ENCODE measurements at places on chromosomes 5 and 9.

- no peak for DNase-seq
Measured at GRCh38 chr9:113707953-113708695, 168.0 kb upstream of the ZNF618 start.

DNA sequence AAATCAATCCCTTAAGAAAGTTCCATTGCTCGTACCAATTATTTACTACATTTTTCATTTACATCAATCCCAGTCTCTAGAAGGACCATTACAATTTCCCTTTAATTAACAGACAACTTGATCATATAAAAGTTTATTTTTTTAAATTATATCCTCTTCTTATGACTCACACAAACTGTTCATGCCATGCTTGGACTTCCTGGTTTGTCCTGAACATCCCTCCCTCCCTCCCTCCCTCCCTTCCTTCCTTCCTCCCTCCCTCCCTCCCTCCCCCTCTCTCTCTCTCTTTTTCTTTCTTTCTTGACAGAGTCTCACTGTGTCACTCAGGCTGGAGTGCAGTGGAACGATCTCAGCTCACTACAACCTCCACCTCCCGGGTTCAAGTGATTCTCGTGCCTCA, 11.6 kb upstream of the CLTB start:
- DNase-seq = no peak

- DNase-seq = no peak
Measured at GRCh38 chr5:152136321-152136720, 211.7 kb upstream of the GLRA1 start.

- DNase-seq = no peak
Measured at GRCh38 chr5:90093751-90094485, 315.6 kb downstream of the CETN3 start.

GRCh38 chr5:15620501-15620900, 120.5 kb downstream of the FBXL7 start:
- DNase-seq = no peak

GRCh38 chr9:130138171-130138653, 34.0 kb upstream of the NCS1 start:
- DNase-seq = no peak

DNA sequence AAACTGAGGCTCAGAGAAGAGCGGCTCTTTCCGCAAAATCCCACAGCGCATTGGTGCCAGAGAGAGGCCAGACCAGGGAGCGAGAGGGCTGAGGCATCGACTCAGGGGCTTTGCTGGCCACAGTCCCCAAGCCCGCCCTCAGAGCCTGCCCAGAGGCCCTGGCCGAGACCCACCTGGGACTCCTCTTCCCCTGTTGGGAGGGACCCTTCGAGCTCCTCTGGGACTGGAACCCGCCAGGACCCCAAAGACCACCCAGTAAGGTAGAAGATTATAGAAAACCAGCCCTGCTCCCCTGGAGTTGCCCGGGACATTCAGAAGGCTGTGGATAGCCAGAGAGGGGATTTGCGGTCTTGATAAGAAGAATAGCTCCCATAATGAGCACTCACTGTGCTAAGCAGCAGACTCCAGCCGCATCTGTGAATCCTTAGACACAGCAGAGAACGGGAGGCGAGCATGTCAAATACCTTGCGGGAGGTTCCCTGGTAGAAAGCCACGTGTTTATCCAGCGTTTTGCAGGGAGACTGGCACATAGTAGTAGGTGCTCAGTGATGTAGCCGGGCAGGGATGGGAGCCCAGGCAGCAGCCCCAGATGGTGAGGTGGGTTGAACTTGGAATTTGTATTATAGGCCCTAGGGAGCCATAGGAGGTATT, 651 bp upstream of the AK1 start:
- no peak for DNase-seq

DNA sequence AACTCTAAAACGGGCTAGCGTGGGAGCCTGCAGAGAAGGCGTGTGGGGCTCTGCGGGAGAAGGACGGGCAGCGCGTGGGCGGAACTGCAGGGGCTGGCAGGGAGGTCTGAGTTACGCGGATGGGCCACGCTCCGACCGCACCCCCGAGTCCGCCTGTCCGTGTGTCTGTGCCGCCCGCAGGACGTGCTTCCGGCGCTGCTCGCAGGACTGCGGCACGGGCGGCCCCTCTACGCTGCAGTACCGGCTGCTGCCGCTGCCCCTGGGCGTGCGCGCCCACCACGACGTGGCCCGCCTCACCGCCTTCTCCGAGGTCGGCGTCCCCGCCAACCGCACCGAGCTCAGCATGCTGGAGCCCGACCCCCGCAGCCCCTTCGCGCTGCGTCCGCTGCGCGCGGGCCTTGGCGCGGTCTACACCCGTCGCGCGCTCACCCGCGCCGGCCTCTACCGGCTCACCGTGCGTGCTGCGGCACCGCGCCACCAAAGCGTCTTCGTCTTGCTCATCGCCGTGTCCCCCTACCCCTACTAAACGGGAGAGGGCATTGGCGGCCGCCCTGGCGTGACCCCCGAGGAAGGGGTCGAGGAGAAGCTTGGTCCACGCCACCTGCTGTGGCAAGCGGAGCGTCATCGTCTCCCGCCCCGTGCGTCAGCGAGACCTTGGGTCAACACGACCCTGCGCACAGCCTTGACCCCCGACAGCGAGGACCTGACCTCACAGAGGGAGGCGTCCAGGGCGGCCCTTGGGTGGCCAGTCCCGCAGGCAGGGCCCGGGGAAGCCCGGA, 11.4 kb upstream of the ASS1 start:
- no peak for DNase-seq

DNA sequence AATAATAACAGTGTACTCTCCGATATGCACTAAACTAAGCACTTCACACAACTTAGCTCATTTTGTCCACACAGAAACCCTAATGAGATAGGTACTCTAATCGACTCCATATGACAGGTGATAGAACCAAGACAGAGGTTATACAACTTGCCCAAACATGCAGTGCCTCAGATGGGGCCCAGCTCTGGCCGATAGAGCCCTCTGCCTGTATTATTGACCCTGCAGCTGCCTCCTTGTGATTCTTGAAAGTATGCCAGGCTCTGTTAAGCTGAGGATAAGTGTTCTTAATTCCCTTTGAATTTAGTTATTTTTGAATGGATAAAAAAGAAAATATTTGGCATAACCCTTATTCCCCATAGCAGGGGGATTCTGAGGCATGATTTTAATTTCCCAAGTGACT, 78.5 kb downstream of the HMHB1 start:
- DNase-seq = peak; percentile 73

DNA sequence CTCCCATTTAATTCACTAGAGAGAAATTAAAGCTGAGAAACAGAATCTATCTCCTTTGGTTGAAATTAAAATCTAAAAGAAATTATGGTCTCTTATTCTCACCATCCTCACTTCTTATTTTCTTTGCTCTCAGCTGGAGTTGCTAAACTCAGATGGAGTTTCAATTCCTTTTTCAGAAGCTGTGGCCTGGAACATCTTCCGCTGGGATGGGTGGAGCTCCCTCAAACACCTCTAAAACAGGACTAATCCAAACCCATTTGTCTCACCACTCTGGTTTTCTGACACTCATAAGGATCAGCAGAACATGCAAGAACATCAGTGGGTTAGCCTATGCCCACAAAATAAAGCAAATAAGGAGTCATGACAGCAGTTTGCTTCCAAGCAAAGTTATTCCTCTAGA, 39.6 kb upstream of the CEP78 start:
- DNase-seq = no peak

GRCh38 chr5:32044939-32045338, 129.2 kb downstream of the GOLPH3 start:
- DNase-seq = no peak

DNA sequence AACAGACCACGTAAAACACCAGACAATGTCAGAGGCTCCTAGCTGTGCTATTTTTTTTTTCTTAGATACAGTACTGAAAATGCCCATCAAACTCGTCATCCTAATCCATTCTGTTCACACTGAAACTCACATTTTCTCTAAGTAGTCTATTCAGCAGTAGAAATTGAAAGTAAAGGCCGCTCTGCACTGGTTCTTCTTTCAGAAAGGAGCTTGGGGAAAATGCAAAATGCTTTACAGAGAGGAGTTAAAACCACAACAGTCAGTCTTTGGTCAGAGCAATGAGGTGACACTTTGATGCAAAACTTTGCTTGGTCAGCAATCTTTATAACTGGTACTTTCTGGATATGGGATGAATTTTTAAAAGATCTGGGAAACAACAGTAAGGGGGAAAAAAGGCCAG, 43.8 kb upstream of the SUSD1 start:
- DNase-seq = no peak

GRCh38 chr5:55908804-55909203, 57.6 kb downstream of the IL31RA start:
- DNase-seq = no peak

DNA sequence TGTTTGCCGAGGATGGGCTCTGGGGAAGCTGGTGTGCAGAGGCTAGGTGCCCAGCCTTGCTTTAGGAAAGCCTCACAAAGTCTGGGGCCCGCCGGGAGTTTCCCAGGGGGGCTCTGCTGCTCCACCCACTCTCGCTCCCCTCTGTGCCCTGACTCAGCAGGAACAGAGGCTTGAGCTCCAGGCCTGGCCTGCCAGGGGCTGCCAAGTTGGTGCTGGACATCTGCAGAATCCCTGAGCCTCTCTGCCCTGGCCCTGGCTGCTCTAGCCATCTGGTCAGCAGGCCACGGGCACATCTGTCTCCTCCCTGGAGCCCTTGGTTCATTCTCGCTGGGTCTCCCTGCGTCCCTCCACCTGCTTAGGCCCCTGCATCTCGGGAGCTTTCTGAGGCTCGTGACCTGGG, 647 bp upstream of the ADAMTSL2 start:
- no peak for DNase-seq

GRCh38 chr5:113524927-113525326, 11.4 kb downstream of the YTHDC2 start:
- DNase-seq = no peak

GRCh38 chr9:88748566-88749261, 213.7 kb downstream of the NXNL2 start:
- no peak for DNase-seq

DNA sequence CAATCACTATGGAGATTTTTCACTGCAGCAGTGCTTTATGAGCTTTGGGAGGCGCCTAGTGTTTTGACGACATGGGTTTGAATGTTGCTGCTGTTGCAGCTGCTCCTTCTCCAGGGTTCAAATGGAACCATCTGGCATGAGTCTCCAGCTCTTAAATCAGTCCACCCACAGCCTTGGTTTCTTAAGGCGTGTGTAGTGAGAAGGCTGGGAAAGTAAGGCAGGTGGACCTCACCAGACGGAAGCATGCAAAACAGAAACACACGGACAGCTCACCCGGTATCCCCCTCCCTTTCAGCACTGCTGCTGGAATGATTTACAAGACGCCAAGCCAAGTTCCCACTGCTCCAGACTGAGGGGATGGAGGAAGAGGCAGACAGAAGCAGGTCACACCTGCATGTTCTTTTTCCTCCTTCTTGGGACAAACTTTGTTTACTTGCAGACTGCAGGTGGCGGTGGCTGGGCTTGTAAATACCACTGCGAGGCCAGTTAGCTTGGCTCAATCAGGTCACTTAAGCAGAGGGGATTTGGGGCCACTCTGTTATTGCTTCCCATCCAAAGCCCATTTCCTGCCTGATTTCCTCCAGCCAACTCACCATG, 47.4 kb downstream of the ADAM19 start:
- no peak for DNase-seq

- DNase-seq = no peak
Measured at GRCh38 chr5:150576449-150576949, 64.0 kb upstream of the SYNPO start.

DNA sequence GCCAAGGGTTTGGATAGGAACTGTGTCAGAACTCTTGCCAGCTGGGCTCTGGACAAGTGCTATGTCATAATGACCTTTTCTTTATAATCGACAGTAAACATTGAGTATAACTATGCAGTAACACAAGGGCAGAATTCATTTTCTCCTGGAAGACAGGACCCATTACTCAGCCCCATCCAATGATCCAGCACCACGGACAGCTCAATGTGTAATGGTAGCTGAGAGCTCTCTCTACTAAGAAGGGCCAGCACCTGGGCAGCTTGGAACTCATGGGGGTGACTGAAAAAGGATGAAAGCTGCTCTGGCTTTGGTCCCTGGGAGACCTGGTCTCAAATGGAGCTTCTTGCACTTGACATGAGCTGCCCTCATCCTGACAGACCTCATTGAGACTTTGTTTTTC, 347.8 kb downstream of the TRIM32 start:
- DNase-seq = no peak

GRCh38 chr5:139844472-139845145, 49.0 kb downstream of the PSD2 start:
- DNase-seq = no peak

GRCh38 chr5:118257066-118257465, 731.3 kb downstream of the DTWD2 start:
- DNase-seq = no peak

GRCh38 chr5:135039271-135040033, 5.4 kb upstream of the PITX1 start:
- no peak for DNase-seq

DNA sequence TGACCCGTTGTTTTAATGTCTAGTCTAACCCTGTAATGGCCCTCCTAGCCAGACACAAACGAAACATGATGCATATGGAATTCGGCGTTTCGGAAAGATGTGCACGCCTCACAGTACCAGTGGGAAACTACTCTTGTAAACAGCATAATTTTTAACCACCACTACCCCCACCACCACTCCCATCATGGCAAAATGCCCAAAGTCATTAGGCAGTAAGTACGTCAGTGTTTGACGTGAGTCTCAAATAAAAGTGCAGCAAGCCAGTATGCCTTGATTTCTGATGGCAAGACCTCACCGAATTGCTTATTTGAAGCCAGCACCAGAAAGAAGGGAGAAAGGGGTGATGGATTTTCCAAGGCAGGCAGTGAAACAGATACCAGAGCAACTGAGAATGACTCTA, 71.4 kb downstream of the ADRB2 start:
- no peak for DNase-seq

- DNase-seq = no peak
Measured at GRCh38 chr5:76404223-76405211, 1.4 kb downstream of the IQGAP2 start.

DNA sequence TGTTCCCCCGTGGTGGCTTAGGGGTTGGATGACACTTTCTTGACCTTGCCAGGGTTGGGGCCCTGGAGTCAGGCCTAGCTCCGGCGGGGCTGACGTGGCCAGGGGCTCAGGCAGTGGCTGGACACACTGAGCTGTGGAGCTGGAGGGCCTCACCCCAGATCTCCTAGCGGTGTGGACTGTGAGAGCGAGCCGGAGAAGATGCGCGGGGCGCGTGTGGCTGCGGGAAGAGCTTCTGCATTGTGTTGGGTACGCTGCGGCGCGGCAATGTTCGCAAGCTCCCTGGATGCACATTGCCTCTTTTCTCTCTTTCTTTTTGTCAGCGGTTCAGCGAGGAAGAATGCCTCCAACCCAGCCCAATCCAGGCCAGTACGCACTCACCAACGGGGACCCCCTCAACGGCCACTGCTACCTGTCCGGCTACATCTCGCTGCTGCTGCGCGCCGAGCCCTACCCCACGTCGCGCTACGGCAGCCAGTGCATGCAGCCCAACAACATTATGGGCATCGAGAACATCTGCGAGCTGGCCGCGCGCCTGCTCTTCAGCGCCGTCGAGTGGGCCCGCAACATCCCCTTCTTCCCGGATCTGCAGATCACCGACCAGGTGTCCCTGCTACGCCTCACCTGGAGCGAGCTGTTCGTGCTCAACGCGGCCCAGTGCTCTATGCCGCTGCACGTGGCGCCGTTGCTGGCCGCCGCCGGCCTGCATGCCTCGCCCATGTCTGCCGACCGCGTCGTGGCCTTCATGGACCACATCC, 4.8 kb downstream of the NR2F1 start:
- no peak for DNase-seq

Measured in NCI-H1436 treated with DMSO at 0.1 percent for 48 hours (cell line).